ENCODE measurements at places on chromosomes 12 and 14.

- DNase-seq, result no peak
Measured at GRCh38 chr12:713281-713875, 39.0 kb upstream of the WNK1 start.

GRCh38 chr14:68015356-68016254 is 196.0 kb downstream of the RAD51B start:
- DNase-seq, result no peak

- DNase-seq, result no peak
Measured at GRCh38 chr12:9634969-9635754, 27.4 kb upstream of the KLRB1 start.

DNA sequence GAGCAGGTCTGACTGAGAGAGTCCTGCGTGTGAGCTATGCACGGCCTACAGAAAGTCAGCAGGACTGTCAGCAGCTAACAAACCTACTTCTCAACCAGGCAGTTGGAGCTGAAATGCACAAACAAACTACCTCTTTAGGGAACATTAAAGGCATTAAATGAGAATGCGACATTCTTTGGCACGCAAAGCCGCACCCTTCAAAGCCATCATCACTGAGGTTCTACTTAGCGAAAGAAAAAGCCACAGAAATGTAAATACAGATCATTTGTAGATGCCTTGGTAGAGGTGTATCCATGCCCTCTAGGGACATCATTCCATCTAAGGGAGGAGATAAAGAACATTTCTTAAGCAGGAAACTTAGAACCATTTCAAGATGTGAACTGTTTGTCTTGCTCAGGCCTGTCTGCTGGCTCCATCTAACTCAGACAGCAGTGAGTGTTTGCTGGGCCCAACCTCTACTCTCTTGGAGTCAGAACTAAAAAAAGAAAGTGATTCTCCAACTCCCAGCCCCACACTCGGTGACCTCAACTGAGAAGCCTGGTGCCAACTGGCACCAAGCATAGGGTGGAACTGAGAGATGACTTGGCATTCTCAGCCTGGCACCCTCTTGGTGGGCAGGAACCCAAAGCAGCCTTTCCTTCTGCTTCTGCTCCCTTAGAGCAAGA is 63.5 kb upstream of the MBIP start:
- DNase-seq, result no peak

DNA sequence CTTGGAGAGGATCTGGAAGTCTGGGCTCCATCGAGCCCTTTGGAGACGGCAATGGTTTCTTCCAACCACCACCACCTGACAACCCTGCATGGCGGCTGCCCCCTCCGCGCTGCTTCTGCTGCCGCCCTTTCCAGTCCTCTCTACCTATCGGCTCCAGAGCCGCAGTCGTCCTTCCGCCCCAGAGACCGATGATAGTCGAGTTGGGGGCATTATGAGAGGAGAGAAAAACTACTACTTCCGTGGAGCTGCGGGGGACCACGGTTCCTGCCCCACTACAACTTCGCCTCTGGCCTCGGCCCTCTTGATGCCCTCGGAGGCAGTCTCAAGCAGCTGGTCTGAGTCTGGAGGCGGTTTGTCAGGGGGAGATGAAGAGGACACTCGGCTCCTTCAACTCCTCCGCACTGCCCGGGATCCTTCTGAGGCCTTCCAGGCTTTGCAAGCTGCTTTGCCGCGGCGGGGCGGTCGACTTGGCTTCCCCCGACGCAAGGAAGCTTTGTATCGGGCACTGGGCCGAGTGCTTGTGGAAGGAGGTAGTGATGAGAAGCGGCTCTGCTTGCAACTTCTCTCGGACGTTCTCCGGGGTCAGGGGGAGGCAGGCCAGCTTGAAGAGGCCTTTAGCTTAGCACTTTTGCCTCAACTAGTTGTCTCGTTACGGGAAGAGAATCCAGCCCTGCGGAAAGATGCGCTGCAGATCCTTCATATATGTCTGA is 499 bp downstream of the TOGARAM1 start:
- no peak for DNase-seq

DNA sequence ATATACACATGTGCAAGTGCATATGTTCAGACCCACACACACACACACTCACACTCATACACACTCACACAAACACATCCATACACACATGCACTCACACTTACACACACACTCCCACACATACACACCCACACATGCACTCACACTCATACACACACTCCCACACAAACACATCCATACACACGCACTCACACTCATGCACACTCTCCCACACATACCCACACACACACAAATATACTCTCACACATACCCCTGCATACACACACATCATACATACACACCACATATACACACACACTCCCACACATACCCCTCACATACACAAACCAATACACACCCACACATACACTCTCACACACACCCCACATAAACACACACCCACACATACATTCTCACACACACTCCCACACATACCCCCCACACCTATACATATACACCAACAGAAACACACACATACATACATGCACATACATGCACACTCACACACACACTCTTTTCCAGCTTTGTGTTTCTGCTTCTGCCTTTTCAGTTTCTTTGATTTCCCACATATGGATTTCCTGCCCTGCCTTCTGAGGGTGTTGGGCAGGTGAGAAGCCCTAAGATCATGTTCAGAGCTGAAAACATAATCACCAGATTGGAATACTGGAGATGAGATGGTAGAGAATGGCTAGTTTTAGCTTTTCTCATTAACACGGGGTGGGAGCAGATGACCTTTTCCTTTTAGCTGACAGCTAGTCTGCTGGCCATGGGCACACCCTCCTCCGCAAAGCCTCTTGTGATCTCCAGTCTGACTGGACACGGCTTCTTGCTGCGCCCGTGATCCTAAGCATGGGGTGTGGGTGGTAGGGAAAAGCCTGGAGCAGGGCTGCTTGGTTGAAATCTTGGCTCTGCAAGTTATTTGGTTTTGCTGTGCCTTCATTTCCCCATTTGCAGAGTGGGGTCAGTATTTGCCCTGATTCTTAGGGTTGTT is 214.0 kb downstream of the CHST11 start:
- no peak for DNase-seq

DNA sequence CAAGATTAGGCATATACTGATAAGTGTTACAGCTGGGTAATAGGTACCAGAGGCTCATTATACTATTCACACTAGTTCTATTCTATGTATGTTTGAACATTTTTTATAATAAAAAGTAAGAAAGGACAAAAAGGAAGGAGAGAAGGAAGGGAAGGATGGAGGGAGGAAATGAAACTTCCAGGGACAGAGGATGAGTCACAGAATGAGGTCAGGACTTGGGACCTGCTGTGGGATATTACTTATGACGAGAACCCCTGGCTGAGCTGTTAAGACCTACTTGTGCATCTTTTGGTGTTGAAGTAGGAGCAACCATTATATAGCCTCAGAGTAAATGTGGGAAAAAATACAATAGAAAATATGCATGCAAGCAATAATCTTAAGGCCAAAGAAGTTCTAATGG is 16.7 kb upstream of the TMEM260 start:
- DNase-seq, result no peak

DNA sequence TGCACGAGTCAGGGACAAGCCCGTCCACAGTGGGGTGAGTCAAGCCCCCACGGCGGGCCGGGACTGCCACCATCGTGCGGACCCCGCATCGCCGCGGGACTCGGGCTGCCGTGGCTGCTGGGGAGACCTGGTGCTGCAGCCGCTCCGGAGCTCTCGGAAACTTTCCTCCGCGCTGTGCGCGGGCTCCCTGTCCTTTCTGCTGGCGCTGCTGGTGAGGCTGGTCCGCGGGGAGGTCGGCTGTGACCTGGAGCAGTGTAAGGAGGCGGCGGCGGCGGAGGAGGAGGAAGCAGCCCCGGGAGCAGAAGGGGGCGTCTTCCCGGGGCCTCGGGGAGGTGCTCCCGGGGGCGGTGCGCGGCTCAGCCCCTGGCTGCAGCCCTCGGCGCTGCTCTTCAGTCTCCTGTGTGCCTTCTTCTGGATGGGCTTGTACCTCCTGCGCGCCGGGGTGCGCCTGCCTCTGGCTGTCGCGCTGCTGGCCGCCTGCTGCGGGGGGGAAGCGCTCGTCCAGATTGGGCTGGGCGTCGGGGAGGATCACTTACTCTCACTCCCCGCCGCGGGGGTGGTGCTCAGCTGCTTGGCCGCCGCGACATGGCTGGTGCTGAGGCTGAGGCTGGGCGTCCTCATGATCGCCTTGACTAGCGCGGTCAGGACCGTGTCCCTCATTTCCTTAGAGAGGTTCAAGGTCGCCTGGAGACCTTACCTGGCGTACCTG is 1.1 kb downstream of the PDE3A start:
- DNase-seq, result peak; percentile 93

- DNase-seq, result no peak
Measured at GRCh38 chr14:52910572-52910971, 40.3 kb downstream of the FERMT2 start.

DNA sequence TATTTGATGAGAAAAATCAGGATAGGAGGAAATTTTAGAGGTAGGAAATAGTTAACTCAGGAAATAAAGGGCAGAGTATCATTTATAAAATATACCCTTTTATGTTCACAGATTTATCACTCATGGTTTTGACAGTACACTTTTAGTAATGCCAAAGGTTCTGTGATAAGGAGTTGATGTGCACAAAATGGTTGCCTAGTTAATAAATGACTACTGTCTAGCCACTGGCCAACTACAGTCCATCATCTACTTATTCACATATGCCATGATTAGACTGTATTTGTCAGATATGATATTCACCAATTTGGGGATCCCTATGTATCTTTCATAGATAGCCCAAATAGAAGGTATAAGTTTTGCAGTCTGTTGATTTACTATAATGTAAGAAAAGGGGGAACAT is 19.2 kb upstream of the GXYLT1 start:
- no peak for DNase-seq

DNA sequence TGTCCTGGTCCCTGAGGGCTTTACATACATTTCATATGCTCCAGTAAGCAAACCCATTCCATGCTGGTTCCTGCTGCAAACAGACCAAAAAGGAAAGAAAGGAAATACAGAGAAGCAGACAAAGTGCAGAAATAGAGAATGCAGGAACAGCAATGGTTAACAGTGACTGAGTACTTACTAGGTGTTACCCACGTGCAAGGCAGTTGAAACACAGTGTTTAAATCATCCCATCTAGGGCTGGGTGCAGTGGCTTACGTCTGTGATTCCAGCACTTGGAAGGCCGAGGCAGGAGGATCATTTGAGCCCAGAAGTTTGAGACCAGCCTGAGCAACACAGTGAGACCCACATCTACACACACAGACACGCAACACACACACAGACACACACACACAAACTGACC is 21.2 kb upstream of the NINJ2 start:
- DNase-seq, result peak; percentile 46

DNA sequence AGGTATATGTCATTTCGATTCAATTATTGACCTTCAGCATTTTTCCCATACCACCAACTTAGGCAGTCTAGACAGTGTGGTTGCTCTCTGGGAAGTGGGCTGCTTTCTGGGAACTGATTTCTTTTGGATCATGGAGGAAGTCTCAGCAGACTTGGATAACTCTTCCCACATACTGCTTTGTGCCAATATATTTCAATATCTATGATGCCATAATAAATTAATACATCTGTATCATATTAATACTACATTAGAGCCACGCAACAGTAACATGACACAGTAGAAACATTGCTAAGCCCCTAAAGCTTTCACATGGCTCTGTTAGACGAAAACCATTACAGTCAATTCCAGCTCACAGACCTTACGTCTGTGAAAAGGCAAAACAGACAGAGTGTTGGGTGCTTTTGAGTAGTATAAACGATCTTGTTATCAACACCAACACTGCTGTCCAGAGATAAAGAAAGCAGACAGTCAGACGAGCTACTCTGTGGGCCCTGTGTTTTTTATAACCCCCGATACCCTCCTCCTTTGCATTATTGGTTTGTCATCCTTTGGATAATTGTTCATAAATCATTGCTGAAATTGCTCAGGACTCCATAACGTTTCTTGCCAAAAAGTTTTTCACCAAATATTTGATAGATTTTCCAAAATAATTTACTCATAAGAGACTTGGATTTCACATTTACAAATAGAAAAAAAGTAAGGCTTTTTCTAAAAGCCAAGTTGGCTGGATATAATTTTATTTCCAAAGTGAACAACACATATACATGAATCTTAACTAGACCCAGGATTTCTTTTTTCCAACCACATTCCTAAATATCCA is 439.7 kb downstream of the ADAMTS20 start:
- no peak for DNase-seq

GRCh38 chr12:123671876-123672275 is 963 bp downstream of the TCTN2 start:
- DNase-seq, result no peak

- DNase-seq, result no peak
Measured at GRCh38 chr12:12683725-12684124, 12.3 kb downstream of the GPR19 start.

DNA sequence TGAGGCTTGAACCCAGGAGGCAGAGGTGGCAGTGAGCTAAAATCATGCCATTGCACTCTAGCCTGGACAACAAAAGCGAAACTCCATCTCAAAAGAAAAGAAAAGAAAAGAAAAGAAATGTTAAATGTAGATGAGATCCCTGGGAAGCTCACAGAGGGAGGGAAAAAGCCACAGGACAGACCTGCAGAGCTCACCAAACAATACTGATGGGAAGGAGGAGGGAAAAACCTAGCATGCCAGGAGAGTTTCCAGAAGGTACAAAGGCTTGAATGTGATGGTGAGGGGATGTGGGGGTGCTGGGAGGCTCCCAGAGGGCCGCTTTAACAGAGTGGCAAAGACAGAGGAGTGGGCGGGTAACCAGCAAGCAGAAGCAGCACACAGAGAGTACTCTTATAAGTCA is 72.3 kb downstream of the PTPN21 start:
- no peak for DNase-seq

DNA sequence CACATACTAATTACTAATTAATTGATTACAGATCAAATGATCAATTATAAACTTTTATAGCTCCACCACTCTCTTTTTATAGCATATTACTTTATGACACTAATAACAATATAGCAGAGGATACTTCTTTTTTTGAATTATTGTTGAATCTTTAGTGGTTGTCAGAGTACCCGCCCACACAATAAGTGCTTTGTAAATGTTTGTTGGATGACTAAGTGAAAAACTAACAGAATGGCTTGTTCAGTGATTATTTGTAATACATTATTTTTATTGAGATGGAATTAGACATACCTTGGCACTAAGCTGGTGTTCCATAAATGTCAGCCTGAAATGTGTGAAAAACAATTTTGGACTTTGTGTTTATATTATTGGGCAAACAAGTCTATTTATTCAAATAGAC is 670.5 kb upstream of the ATXN7L3B start:
- no peak for DNase-seq

DNA sequence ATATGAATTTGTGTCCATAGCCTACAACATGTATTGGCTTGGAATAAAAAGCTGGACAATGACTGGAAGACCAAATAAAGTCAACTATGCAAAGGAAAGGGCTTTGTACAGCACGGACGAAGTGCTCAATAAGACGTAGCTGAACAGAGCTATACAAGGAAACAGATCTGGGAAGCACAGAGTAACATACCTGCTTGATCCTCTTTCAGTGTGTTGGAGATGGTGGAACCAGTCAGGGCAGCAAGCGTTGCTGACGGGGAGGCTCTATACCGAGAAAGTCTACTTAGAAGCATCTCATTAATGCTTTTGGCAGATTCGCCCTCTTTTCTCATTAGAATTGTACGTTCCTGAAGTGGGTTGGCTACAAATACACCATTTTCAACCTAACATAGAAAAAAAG is 99.3 kb downstream of the HECTD4 start:
- no peak for DNase-seq
